Stimulated activated CD8-positive, alpha-beta memory T cell treated with anti-CD3 and anti-CD28 coated beads, Interleukin-4, amount 100 ng/mL, for 1 hour (primary cell): ENCODE measurements at places on chromosomes 13 and 19.

GRCh38 chr13:51923983-51924539 is 62.3 kb downstream of the CCDC70 start:
- no peak for DNase-seq

GRCh38 chr19:14686411-14686810 is 3.4 kb upstream of the ZNF333 start:
- no peak for DNase-seq

DNA sequence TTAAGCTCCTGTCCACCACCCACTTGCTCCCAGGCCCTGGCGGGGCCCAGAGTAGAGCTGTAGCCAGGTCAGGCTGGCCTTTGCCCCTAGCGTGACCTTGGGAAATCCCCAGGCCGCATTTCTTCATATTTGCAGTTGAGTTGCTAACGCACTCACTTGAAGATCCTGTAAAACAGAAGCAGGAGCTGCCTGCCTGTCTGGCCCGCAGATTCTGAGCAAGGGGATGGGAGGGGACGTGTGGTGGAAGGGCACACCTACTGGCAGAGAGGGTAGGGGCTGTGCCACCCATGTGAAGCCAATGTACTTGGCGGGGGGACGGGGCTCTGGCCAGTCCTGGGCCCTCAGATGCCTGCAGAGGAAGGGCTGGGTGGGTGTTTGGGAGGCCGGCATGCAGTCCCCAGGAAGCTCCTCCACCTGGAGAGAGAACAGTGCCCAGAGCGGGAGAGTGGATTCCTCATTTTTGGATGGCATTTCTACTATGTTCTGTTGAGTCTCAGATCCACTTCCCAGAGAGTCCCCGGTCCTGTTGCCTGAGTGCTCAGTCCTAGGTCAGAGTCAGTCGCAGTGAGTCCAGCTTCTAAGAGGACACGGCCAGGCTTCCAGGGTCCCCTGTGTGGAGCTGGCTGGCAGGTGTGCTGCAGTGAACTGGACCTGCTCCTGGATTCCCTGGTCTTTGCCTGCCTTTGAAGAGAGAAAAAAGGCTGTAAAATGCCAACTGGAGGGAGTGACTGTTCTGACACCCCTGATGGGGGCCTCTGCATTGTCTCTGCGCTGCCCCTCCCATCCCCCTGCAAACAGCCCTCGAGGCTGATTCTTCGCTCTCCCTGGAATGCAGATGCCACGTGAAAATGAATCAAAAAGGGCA is 62.9 kb downstream of the GGACT start:
- DNase-seq = no peak

DNA sequence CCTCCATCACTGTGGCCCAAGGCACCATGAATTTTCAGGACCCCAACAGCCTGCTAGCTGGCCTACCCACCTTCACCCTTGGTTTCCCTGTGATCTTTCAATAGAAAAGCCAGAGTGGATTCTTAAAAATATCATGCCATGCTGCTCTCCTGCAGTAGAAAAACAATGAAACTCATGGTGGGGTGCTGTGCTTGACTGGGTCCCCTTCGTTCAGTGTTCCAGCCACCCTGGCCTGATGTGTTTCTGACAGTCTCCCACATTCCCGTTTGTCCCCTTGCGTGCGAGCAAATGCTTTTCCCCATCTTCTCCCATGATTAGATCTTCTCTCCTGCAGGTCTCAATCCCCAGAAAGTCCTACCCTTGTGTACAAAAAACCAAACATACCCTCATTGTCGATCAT is 43.2 kb downstream of the ABCC4 start:
- DNase-seq = no peak

GRCh38 chr13:97976610-97977521 is 23.4 kb downstream of the IPO5 start:
- DNase-seq = no peak

DNA sequence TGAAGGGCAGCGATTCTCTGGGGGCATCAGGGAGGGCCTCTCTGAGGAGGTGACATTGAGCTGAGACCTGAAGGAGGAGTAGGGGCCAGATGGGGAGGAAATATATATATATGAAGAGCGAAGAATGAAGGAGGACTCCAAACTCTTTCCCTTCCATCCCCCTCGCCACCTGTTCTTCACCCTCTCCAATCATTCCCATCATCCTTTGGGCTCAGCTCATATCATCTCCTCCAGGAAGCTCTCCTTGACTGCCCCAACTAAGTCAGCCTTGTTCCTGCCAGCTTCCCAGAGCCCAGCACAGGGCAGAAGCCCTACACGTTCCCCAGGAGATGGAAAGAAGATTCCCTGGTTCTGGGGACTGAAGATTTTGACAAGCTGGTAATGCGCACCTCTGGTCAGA is 33.0 kb upstream of the SEMA6B start:
- DNase-seq = no peak

- no peak for DNase-seq
Observed at GRCh38 chr13:32682740-32683139, 96.5 kb downstream of the PDS5B start.

GRCh38 chr13:44063881-44064280 is 184.2 kb downstream of the LACC1 start:
- DNase-seq = no peak

GRCh38 chr13:81326913-81327312 is 986.0 kb upstream of the SPRY2 start:
- DNase-seq = no peak

GRCh38 chr13:46782066-46782465 is 14.9 kb downstream of the ESD start:
- DNase-seq = no peak

GRCh38 chr19:10981252-10981895 is 20.5 kb downstream of the SMARCA4 start:
- no peak for DNase-seq

- DNase-seq = no peak
Observed at GRCh38 chr13:41154042-41154441, 21.4 kb upstream of the KBTBD6 start.

GRCh38 chr13:30103161-30103840 is 204.1 kb downstream of the KATNAL1 start:
- no peak for DNase-seq

DNA sequence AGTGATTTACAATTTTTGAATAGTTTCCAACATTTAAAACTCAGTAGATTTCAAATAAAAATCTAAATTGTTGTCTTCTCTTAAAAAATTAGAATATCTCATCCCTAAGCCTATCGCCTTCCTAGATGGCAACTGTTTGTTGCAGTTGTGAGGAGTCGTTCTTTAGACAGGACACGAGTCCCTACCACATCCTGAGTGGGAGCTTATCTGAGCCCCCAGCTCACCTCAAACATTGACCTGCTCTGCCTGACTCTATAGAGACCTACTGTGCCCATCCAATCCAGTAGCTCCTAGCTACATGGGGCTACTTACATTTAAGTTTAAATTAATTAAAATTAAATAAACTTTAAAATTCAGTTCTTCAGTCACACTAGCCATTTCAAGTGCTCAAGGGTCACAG is 434.7 kb downstream of the FOXO1 start:
- DNase-seq = no peak

GRCh38 chr13:113413898-113414282 is 39.4 kb downstream of the ADPRHL1 start:
- DNase-seq = no peak

DNA sequence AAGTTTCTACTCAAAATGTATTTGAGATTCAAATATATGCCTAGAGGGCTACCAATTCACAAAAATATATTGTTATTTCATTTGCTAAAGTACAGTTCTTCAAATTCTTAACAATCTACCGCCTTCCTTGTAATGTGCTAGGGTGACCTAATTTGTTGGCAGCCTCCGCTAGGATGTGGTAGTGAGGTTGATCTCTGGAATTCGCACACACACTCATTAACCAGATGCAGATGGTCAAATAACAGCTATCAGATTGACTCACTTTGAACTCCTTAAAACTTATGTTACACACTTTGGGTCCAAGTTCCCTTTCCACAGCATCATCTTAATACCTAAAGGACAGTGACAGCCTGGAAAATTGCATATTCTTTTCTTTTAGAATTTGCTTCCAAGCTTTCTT is 367.3 kb downstream of the DCT start:
- DNase-seq = no peak

DNA sequence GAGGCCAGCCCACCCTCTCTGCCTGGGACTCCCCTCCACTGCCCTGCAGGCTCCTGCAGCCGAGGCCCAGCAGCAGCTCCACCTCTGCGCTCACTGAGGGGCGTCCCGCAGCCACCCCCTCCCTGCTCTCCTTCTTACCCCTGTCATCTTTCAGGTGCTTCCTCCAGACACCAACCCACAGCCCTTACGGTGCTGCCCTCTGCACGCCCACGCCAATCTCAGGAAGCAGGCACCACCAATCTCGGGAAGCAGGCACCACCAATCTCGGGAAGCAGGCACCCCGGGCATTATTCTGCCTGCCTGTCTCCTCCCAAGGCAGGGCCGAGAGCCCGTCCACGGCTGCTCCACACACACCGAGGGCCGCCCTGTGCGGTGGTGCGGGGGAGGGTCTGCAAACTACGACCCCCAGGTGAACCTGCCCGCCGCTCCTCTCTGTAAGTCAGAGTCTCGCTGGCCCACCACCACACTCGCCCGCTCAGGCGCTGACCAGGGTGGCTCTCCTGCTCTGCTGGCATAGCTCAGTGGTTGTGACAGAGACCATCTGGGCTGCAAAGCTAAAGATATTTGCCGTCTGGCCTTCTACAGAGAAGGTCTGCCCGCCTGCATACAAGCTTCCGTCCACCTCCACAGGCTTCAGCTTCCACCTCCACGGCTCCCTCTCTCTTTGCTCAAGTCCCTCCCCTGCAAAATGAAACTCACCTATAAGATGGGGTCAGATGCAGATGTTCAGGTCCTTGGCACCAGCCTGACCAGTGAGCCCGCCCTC is 2.9 kb downstream of the LSM7 start:
- DNase-seq = no peak

DNA sequence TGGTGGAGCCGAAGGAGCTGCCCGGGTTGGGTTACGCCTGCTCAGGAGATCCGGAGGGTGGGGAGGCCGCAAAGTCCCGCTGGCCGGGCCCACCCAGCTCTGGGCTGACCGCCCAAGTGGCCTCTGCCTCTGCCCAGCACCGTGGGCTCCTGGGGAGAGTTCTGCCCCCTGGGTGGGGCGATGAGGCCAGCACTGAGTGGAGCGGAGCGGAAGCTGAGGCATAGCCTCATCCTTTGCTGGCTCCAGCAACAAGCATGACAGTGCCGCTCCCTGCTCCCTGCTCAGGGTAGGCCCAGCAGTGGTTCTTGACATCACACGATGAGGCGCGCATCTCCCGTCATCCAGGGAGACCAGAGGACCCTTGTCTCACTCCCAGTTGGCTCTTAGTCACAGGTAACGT is 22.5 kb downstream of the CCDC8 start:
- DNase-seq = no peak

DNA sequence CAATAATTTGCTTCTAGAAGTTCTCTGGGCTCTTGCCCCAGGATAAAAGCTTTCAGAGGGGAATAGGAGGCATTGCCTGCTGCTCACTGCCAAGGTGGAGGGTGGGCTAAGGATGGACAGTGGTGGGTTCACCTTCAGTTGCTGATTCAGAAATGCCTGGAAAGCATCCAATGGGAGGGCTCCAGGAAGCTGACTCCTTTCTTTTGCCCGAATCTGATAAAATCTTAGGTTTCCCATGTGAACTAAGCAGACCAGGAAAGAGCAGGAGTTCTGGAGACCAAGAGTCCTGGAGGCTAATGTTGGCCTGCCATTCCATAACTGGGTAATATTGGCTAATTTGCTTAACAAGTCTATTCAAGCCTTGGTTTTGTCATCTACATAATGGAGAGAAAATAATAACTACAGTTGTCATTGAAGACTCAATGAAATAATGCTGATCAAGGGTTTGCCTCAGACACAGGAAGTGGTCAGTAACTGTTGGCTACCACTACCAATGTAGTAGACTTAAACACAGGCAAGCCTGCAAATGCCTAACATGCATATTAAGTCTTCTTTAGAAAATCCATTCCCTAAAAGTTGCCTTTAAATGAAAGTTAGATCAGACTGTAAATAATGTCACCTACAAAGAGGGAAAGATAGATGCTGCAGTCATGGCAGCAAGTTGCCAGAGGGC is 528.4 kb upstream of the NBEA start:
- DNase-seq = no peak

GRCh38 chr13:75410207-75410606 is 71.8 kb downstream of the TBC1D4 start:
- DNase-seq = no peak

DNA sequence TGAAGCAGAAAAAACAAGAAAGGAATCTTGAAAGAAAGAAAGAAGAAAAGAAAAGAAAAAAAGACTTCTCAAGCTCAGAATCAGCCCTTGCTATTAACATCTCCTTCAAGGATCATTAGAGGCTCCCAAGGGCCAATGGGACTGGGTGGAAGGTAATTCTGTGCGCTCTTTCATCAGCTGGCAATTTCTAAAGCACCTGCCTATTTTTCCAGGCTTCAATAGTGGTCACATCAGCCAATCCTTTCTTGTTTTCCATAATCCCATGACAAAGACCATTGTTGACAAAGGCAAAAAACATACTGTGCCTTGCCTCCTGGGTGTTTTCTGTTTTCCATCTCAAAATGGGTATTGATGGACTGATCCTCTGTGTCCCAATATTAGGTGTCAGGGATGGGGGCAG is 88.2 kb upstream of the TSC22D1 start:
- DNase-seq = no peak

GRCh38 chr13:45490068-45490467 is 25.3 kb downstream of the COG3 start:
- no peak for DNase-seq

DNA sequence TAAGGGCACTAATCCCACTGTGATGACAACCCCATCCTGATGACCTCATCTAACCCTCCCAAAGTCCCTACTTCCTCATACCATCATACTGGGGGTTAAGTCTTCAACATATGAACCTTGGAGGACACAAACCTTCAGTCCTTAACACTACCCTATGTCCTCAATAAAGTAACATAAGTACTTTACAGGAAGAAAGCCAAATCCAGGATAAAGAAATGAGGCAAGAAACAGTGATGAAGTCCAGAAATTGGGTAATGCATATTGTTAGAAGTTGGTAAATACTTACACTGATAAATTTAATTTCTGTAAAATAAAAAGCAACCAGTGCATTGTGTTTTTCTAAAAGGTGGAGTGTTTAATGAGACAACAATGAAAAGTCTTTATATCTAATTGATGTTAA is 284.8 kb upstream of the SOX21 start:
- DNase-seq = no peak

DNA sequence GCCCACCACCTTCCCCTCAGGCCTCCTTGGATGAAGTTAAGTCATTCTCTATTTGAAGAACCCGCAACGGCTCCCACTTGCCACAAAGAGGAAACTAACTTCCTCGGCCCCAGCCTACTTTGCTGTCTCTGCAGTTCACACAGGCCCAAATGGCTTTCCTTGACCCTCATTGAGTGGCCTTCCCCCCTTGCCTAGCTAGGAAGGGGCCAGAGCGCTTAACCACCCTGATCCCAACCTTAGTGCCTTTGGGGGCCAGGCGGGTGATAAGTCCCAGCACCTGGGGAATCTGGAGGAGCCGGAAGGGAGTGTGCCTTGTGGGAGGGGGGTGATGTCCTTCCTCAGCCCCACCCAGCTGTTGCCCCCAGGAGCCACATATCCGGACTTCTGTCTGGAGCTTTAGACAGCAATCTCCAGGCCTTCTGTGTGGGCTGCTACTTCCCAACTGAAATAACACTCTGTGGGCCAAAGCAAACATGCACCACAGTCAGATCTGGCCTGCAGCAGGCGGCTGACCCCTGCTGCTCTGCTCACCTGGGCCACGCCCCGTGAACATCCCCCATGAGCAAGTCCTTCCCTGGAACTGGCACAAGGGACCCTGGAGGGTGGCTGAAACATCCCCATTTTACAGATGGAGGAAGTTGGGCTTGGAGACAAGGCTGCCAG is 10.5 kb downstream of the NECTIN2 start:
- no peak for DNase-seq
